ENCODE measurements at places on chromosomes 1 and 21. TPM values are rescaled to one million over a fixed set of nuclear protein-coding genes. Genes with fewer than 3 reads are reported as not detected.

DNA sequence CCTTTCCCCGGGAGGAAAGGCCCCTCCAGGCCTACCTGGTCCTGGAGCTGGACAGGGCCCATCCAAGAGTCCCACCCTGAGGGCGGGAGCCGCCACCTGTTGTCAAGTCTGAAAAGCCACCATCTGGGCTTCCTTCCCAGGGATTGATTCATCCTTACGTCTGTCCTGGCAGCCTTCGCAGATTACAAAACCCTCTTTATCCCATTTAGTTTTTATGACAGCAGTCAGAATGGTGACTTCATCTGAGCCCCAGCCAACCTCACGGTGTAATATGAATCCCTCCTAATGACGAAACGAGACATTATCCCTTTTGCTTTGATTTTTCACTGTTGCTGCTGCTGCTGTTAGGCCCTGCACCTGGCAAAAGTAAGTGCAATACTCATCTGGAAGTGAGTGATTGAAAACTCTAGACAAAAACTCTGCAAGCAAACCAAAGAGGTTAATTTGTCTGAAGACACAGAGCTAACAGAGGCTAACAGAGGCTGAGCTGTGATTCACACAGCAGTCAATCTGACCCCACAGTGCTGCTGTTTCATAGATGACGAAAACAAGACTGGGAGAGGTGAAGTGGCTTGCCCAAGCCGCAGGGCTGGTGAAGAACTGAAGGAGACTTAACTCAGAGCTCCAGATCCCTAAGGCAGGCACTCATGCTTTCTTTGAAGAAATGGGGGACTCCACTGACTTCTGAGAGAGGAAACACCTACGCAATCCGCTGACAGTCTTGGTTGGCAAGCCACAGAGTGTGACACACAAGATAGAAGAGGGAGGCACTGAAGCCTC is 30.0 kb upstream of the S100A7 start:
- DNase-seq = peak; percentile 86

DNA sequence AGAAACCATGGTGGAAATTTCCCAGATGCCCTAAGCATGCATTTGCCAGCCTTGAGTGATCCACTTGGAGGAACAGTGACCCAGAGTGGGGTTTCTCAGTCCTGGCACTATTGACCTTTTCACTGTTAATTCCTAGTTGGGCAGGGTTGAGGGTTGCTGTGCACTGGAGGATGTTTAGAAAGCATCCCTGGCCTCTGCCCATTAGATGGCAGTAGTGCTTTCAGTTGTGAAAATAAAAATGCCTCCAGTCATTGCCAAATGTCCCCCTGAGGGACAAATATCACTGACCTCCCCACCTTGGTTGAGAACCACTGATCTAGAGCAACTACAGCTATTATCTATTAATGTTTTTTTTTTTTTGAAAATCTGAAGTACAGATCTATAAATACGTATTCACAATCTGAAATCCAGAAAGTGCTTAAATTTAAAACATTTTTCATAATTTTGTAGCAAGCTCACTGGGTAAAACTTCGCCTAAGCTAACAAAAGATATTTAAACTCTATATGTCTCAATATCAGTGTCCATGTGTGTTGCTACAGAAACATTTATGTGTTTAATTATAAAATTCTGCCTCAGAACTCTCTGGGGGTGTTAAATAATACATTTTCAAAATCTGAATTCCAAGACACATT is 27.3 kb downstream of the F3 start:
- DNase-seq = no peak

GRCh38 chr21:39555911-39556590 is 56.7 kb upstream of the B3GALT5 start:
- no peak for DNase-seq

MIXL1 gene
- 0.09 TPM for polyA plus RNA-seq

SPATA1 gene
- polyA plus RNA-seq = 0.69 TPM

CFHR2 gene
- not detected for polyA plus RNA-seq

HOOK1 gene
- not detected for polyA plus RNA-seq

GRCh38 chr1:24091971-24092482 is 19.9 kb downstream of the MYOM3 start:
- DNase-seq = no peak

DNA sequence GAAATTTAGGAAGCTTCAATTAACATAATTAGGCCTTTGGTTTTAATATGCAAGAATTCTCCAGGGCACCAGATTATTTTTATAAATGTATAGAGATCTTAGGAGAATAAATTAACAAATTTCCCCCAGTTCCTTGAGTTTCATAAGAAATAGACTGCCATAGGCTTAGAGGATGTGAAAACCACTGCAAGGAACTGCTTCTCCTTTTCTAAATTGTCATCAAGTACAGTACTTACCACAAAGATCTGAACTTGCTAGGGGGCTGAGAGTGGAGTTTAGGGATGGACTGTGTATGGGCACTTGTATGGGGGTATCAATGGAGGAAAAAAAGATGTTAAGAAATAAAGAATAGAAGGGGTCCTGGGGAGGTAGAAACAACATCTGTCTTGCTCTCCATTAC is 31.1 kb downstream of the LHX8 start:
- DNase-seq = no peak

DNA sequence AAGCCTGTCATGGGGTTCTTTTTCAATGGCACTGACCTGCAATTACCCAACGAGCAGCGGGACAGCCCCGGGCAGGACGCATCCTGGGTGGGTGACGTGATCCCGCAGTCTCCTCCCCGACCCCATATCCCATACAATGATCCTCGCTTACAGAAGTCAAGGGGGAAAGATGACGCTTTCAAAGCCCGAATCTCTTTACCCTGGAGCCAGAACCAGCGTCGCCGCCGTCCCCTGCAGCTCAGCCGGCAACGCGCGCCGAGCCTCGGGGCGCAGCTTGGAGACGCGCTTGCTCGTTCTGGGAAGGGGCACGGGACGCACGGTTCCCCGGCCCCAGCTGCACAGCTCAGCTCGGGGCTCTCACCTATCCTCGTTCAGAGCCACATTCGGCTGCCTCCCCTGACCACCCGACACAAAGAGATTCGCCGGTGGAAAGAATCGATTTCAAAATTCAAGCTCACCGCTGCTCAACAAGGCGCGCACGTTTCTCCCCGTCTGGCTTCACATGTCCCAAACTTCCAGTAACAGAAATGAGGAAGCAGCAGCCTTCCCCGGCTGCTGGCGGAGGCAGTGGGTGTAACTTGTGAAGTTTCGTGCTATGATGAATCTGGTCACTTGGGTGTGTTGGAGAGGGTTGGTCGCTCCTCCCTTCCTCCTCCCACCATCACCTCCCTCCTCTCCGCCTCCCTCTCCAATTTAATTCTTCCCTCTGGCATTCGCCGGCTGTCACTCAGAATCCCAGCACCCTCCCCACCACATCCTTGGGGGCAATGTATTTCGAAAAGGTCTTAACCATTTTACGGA is at the start of gene TIAM1:
Gene TIAM1 (minus strand): TSS at position 582 of the 801 bp plus-strand sequence. CDS start 77,289 bp downstream, outside the sequence.
- no peak for DNase-seq

DNA sequence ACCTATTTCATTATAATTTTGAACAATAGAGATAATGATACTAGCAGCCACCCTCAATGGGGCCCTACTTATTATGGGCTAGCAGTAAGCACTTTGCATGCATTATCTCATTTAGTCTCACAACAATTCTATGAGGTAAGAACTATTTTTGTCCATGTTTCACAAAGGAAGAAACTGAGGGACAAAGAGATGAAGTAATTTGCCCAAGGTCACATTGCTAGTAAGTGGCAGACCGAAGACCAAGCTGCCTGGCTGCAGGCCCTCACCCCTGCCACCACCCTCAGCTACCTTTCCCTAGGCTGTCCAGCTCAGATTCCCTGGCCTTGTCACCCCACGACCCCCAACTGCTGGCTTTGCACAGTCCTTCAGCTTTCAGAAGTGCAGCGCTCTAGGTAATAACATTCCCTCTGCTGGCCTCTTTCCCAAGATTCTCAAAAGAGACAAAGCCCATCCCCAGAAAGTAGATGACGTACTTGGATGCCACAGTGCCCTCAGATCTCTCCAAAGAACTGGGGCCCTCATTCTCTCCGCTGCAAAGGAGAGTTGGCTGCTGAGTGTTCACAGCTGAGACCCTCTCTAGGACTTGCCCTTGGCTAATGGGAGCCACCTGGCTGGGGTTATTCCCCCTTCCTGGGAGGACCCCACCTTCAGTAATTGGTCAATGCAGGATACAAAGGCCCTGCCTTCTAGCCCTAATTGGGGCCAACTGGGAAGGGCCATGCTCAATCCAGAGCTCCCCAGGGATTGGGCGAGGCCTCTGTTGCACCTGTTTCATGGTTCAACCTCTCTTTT is 39.5 kb downstream of the IRF2BP2 start:
- DNase-seq = no peak

GRCh38 chr1:67336783-67337182 is 29.1 kb downstream of the IL12RB2 start:
- DNase-seq = no peak

- no peak for DNase-seq
These were observed 110.7 kb downstream of the SIPA1L2 start for GRCh38 chr1:232519186-232519585.

JUN gene
- 19.6 TPM for polyA plus RNA-seq

GRCh38 chr1:235933017-235933765 is 66.5 kb upstream of the LYST start:
- no peak for DNase-seq

- DNase-seq = no peak
These were observed 95.1 kb downstream of the SIPA1L2 start for GRCh38 chr1:232534552-232535517.

DNA sequence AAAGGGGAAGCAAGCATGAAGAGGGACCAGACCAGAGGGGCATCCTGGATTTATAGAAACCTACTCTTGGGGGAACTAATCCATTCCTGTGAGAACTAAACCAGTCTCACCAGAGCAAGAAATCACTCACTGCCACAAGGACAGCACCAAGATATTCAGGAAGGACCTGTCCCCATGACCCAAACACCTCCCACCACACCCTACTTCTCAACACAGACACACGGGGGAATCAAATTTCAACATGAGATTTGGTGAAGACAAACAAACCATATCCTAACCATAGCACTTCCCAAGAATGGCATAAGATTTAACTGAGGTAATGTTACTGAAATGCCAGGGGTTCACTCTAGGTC is 12.1 kb upstream of the POU2F1 start:
- DNase-seq = no peak

C1orf87 gene
- not detected for polyA plus RNA-seq

- DNase-seq = no peak
These were observed 332.6 kb downstream of the PBX1 start for GRCh38 chr1:164891615-164892014.

DNA sequence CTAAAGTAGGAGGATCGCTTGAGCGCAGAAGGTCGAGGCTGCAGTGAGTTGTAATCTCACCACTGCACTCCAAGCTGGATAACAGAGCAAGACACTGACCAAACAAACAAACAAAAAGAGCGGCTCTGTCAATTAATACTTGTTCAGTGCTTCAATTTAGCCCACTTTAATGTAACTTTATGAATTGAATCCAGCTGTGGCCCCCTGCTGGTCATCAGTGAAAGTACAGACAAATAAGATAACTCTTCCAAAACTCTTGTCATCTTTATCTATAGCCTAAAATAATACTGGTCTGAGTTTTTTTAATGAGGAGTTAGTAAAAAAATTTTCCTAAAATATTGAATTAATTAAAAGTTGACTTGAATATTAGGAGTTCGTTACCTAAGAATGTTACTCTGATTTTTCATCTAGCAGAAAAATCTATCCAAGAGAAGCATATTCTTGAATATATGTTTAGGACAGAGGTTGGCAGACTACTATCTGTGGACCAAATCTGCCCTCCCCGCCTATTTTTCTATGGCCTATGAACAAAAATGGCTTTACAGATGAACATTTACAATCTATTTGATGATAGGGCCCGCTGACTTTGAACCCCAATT is 26.1 kb downstream of the ATP5PF start:
- no peak for DNase-seq

DNA sequence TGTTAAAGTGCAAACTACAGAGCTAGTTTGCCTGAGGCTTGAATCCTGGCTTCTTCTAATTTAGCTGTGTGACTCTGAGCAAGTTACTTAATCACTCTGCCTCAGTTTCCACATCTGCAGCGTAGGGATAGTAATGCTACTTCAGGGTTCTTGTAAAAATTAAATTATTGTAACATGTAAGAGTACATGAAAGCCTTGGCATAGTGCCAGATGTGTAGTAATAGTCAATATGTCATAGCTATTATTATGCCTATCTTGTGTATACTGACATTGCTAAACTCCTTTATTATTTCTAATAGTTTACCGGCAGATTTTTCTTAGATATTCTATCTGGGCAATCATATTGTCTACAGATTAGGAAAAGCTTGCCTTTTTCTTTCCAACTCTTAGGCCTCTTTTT is 6.8 kb upstream of the TADA1 start:
- no peak for DNase-seq

LENEP gene
- polyA plus RNA-seq = not detected

DNA sequence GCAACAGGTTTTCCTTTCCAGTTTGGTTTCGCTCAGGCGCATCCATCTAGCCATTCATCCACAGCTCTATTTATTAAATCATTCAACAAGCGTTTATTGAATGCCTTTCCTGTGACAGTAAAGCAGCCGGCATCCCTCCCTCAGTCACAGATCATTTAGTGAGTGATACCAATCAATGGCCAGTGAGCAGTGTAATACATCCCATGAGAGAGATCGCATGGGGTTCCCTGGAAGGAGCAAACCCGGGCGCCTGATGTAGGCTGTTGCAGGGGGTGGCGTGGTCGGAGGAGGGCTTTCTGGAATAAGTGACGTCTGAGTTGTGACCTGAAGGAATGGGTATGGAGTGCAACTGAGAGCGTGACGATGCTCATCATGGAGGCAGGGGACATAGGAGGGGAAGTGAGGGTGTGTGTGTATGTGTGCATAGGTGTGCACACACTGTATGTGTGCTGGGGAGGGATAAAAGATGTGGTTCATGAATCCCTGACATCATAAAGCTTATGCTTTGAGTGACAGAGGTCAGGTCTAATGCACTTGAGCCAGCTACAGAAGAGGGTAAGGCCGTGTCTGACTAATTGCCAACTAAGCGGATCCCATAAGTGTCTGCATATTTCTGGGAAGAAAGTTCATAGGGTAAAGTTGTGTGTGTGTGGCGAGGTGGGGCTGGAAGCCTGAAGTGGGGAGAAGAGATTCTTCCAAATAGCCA is 6.6 kb downstream of the FCMR start:
- DNase-seq = no peak

DNA sequence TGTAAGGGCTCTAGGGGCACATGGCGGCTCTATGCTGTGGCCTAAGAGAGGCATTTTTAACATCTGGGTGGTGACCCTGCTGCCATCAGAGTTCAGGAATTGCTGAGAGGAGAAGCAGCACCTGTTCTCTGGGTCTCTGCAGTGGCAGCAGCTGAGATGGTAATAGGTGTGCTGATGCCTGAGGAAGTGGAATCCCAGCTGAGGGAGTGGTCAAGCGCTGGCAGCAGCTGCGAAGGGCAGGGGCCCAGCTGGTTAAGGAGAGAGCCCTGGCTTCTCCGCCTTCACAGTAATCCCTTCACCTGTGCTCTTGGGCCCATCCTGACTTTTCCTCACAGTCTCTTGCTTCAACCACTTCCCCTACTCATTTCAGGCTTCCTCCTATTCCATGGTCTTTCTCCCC is 39.8 kb downstream of the GJA5 start:
- DNase-seq = no peak

Measured in BJ (cell line).